ENCODE measurements at places on chromosomes 5 and 9.
A peak's percentile ranks its signal among the peaks of the same experiment; 100 is the strongest.

DNA sequence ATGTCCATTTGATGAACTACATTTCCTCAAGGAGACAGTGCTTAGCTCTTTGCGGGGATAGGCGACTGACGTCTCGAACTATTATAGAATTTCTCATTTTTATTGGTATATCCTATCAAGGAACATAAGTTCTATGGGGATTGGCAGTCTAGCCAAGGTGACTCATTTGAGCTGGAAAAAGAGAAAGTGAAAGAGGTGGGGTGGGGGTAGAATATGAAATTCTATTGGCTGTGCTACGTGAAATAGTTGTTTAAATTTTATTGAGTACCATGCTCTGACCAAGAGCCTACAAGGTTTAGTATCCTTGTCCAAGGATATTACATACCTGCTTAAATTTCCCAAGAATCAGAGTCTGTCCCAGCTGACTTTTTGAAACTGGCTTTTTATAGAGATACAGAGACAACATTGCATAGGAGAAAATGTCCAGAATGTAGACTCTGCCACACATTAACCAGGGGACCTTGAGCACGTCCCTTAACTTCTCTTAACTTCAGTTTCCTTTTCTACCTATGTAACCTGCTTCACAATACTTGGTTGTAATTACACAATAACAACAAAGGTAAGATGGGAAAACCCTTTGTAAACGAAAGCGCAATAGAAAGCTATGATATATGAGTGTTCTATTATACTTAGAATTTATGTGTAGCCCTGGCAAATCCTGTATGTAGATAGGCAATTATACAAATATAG is 226.4 kb upstream of the WWC1 start:
- no peak for DNase-seq

GRCh38 chr9:137647096-137647714 is 28.4 kb downstream of the EHMT1 start:
- no peak for DNase-seq

DNA sequence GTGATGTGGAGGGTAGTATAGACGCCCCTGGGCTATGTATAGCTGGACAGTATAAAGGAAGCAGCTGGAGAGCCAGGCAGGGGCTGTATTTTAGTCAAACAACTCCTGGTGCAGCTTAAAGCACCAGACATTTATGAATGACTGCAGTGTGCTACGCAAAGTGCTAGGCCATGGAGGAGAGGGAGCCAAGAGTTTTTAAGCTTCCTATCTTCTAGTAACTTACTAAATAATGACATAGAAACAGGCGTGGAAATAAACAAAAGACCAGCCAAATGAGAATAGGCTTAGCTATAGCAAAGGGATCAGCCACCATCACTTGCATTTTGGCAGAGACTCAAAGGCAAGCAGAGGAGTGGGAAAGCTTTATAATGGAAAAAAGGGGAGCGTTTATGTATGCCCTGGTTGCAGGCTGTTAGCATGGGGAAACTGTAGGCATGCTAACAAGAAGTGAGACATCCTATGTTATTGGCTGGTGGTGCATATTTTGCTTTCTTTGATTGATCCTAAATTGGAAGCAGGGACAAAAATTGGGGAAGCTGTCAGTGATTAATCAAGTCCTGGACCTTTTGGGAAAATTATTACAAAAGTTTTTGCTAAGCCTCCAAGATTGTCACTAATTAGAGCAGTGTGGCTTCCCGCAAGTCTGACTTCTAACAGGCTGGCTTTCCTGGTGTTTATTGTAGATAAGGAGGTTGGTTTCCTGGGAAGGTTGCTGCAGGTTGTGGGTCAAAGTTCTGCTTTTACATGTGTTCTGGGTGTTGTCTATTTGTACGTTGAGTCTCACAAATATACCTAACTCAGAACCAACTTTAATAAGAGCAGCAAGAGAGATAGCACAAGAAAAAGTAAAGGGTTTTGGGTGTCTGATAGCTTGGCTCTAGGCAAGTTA is 46.6 kb downstream of the RAB3C start:
- DNase-seq: no peak

DNA sequence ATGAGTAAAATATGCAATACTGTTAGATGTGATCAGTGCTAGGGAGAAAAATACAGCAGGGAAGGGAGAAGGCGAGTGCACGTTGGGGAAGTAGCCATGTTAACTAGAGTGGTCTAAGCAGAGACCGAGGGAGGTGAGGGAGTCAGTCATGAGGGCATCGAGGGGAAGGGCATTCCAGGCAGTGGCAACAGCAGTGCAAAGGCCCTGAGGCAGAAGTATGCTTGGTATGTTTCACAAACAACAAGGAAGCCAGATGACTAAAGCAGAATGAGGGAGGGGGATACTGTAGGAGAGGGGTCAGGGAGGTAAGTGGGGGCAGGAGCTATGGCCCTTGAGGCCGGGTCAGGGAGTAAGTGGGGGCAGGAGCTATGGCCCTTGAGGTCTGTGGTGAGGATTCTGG is 123.3 kb upstream of the BOD1 start:
- DNase-seq: no peak

- no peak for DNase-seq
Observed at GRCh38 chr9:120677965-120678364, 36.3 kb downstream of the MEGF9 start.

- no peak for DNase-seq
Observed at GRCh38 chr5:177524539-177524900, 7.8 kb upstream of the DDX41 start.

GRCh38 chr5:90084342-90084741 is 325.2 kb downstream of the CETN3 start:
- DNase-seq: no peak

GRCh38 chr5:3104429-3105060 is 353.1 kb upstream of the IRX2 start:
- no peak for DNase-seq

DNA sequence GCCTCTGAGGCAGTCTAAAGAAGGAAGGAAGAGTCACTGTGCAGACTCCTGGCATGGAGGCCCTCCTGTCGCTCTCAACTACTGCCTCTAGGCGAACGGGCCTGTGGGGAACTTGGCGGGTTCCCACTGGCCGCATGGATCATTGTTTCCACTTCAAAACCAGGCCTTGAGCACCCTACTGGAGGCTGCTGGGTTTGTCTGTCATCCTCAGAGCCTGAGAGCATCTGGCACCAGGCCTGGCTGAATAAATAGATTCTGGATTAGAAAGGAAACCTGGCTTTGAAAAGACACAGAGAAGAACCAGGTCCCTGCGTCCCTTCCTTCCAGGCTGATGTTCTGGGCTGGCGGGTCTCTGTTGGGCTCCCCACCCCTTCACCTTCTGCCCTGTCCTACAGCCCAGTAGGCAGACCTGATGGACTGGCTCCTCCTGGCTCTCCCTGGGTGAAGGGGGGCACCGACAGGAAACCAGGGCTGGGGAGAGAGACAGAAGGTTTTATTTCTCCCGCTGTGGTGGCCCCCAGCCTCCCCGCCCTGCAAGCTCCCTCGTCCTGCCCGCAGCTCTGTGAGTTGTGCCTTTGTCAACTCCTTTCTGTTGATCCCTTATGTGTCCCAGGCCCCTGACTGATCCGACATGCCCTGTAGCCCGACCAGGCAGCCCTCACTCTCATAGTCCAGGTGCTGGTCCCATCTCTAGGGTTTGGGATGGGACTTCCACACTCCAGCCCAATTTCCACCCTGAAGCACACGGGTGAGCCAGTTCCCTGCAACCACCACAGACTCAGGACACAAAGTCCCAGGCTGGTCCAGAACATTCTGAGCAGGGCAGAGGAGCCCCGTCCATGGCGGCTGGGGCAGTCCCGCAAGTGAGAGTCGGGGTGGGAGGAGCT is 50.1 kb downstream of the ADAMTS2 start:
- DNase-seq: no peak

GRCh38 chr9:70873506-70873905 is 247.9 kb downstream of the TRPM3 start:
- DNase-seq: no peak

DNA sequence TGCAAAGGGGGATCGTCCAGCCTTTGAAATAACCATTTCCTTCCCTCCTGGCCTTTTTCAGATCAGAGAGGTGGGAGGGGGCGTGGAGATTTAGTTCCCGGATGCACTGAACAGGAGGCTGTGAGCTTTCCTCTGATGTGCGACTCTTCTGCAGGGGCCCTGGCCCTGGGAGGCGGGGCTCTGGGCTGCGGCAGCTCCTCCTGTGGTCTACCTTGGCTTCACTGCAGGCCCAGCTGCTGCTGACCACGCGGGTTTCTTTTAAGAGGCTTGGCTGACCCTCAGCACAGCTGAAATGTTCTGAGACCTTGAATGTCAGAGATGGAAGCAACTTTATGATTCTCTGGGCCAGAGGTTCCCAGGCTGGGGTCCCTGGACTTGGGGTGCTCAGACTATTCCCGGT is 27.0 kb upstream of the COL15A1 start:
- DNase-seq: no peak

DNA sequence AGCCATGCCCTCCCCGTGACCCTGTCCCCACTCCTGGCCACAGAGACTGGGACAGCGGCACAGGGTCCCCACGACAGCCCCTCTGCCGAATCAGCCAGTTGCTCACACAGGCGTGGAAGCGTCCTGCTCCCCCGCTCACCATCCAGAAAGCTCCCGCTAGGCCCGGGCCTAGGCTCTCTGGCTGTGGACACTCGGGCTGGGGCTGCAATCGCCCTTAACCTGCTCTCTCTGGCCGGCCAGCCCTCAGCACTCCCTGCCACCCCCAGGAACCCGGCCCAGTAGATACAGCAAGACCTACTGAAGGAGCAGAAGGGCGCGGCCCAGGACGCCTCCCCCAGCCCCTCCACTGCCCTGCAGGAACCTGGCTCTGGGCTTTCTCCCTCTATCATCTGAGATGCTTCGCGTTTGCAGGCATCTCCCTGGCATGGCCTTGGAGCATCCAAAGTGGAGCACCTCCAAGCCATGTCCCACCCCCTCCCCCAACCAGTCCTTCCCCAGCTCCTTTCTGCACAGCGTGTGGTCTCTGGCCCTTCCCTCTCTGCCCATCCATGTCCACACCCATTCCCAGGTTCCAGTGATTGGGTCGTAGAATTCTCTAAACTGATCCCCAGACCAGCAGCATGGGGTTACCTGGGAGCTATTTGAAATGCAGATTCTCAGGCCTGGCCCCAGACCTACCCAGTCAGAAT is 113.7 kb upstream of the LMX1B start:
- DNase-seq: no peak

DNA sequence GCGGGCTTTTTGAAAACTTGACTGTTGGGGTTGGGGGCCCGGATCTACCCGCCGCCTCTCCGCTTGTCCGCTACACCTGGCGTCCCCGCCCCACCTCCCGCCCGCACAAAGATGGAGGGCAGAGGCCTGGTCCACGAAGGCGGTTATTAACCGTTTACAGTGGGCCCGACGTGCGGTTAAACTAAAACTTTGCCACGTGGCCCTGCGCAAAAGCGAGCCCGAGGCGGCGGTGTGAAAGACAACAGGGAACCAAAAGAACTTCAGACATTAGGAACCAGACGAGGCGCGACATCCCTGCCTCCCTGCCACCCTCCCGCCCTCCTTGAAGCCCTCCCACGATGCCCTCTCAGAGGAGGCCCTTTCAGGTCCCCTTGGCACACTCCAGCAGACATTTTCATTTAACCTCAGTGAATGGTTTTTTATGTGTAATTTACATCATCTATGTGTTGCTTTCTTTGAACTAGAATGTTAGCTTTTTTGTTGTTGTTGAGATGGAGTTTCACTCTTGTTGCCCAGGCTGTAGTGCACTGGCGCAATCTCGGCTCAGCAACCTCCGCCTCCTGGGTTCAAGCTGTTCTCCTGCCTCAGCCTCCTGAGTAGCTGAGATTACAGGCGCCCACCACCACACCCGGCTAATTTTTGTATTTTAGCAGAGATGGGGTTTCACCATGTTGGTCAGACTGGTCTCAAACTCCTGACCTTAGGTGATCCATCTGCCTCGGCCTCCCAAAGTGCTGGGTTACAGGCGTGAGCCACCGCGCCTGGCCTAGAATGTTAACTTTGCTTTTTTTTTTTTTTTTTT is 999 bp upstream of the HNRNPA0 start:
- no peak for DNase-seq

DNA sequence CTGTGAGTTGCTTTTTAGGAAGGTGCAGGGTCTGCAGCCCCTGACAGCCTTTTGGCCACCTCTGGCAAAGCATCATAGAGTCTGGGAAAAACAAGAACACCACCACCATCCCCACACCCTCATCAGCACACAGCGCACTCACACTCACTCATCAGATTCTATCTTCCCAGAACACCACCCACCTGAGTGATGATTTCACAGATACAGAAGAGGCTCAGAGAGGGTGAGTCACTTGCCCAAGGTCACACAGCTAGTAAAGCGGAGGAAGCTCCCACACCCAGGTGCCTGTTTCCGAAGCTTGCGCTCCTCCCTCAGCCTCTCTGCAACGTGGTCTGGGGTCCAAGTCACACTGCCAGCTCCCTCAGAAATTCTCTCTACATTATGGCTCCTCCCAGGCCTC is 41.8 kb upstream of the HRH2 start:
- no peak for DNase-seq

- no peak for DNase-seq
Observed at GRCh38 chr5:155897761-155898160, 429.2 kb upstream of the SGCD start.

DNA sequence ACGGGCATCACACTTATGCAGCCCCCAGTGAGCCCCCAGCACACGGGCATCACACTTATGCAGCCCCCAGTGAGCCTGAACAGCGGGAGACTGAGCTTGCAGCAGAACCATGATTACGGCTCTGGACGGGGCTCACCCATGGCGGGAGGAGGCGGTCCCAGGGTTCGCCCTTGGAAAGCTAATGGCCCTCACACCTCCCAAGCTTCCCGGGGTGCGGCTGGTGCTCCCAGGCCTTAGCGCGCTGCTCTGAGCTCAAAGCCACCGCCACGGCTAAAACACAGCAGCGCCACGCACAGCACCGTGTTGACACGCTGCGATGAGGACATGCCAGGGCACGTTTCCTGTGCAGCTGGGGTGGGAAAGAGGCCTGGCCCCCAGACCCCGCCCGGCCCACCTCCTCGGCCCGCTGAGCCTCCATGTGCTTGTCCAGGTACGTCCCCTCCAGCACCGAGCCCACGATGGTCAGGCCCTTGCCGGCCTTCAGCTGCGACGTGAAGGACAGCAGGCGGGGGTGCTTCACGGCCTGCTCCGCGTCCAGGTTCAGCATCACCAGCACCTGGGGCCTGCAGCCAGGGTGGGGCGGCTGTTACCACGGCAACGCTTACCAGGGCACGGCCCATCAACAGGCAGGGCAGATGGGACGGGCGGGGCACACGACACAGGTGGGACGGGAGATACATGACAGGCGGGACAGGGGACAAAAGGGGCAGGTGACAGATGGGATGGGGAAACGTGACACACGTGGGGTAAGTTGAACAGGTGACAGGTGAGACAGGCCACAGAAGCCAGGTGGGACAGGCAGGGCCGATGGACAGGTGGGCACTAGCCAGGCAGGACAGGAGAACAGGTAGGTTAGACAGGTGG is 38.4 kb downstream of the SLC12A7 start:
- no peak for DNase-seq

DNA sequence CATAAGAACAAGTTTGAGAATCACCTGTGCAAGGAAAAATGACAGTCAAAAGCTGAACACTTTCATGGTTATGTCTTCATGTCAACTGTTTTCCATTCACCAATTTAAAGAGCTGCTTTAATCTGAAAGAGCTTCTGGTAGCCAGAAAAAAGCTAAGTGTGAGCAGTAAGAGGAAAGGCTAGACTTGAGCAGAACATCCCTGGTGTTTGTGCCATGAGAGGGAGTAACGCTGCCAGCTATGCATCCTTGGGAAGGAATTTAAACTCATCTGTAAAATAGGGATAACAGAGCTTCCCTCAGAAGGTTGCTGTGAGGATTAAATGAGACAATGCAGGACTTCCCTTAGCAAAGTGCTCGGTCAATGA is 193.7 kb downstream of the MAPKAP1 start:
- no peak for DNase-seq

- peak; percentile 4 for DNase-seq
Observed at GRCh38 chr9:132798817-132799790, 79.0 kb downstream of the AK8 start.
